Anterior cingulate cortex (tissue), 58 donors: ENCODE measurements at places on chromosomes 12 and 14.

DNA sequence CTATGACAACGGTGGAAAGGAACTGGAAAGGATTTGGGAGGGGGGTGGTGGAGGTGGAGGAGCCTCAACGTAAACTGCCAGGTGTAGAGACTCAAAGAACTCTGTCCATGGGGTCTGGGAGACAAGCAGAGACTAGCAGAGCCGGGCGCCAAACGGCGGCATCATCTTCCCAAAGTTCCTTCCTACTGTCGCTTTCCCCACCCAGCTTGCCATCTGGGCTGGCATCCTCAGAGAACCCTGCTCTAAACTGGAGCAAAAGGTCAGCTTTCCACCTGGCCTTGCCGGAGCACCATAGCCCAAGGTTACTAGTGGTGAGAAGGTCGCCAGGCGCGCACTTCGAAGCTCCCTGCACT lies 4.0 kb upstream of the IRF2BPL start:
- no peak for DNase-seq

DNA sequence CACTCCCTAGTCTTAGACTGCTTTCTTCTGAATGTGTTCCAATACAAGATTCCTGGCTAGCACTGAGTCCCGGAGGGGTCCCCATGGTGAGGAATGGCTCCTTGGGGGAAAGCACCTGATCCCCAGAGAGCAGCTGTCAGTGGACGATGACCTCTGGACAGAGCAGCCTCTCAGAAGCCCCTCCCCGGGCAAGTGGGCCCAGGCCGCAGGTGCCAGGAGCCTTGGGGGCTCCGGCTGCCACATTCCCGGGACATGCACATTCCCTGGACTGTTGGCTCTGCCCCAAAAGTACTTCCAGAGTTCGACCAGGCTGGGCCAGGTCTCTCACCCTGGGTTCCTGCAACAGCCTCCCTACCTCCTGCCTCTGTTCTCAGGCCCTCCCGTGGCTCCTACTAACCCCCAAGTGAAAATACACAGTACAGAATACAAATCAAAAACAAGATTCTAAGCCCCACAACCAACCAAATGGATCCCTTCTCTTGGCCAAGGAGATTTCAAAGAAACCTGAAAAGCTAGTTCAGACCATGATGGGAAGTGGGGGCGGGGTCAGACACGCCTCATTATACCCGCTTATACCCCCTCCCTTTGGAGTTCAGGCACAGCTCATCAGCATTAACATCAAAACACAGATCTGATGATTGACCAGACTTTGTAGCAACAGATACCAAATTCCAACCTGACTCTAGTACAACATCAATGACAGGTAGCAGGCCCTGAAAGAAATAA lies 23.3 kb upstream of the BTBD6 start:
- DNase-seq: no peak

- no peak for DNase-seq
Measured at GRCh38 chr12:130803702-130804101, 35.3 kb downstream of the STX2 start.

GRCh38 chr12:56222531-56222895 lies 791 bp upstream of the RNF41 start:
- DNase-seq: no peak

DNA sequence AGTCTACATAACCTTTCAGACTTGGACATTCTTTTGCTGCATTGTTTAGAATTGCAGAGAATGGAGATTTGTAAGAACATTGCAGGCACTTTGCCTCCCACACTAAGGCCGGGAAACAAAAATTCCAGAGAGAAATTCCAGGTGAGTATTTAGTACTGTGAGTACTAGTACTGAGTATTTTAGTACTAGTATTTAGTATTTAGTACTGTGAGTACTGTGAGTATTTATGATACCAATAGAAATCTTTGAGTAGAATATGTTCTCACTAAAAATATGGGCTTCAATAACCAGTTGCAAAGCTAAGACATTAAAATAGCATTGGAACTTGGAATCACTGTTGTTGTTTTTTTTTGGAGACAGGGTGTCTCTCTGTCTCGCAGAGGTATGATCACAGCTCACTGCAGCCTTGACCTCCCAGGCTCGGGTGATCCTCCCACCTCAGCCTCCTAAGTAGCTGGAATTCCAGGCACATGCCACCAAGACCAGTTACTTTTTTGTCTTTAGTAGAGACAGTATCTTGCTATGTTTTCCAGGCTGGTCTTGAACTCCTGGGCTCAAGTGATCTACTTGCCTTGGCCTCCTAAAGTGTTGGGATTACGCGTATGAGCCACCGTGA lies 5.3 kb upstream of the HAUS4 start:
- no peak for DNase-seq

DNA sequence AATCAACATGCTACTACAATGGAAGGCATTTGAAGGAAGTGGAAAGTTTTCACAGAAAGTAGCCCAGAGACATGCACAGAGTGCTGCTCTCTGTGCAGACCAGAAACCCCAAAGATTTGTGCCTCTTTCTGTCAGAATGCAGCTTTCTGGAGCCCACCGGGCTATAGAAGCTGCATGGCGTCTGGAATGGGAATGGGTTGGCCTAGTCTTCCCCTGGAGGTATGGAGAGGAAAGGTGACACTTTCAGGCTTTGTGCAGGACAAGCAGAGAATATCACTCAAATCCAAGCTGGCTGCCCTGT lies 21.3 kb upstream of the ZFP36L1 start:
- DNase-seq: no peak

DNA sequence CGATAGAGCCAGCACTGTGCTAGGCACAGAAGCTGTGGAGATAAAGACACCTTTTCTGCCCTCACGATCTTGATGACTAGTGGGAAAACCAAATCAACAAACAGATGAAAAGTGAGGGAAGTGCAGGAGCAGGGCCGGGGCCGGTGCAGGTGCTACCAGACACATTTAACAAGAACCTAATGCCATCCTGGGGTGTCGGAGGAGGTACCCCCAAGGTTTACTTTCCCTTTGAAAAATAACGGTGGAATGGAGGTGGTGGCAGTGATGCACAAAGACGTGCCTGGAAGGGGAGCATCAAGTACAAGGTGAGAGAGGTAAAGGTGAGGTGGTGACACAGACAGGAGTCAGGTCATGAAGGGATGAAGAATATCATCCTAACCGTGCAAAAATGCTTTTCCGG lies 22.1 kb downstream of the SLC6A13 start:
- DNase-seq: no peak

- DNase-seq: peak; percentile 74
Measured at GRCh38 chr12:13278249-13278787, 81.8 kb downstream of the EMP1 start.

DNA sequence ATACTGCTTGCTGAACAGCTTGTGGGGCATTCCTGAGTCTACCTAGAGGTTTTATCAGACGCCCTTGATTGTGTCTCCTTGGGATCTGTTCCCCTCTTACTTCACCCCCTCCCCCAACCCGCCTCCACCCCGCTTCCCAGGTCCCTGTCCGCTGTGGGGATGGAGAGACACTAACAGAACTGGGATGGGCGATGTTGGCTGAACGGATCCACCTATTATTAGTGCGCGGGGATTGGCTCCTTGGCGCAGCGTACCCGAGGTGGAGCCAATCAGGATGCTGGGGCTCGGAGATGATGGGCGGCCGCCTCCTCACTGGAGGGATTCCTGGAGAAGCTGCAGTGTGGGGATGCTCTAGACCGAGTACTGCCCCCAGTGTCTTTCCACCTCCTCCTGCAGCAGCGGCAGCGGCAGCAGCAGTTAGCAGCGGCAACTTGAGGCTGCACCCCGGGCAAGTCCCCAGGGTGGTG lies at the start of gene SYT1:
Gene SYT1 (plus strand): TSS at position 372 of the 467 bp plus-strand sequence.
- DNase-seq: peak; percentile 77

DNA sequence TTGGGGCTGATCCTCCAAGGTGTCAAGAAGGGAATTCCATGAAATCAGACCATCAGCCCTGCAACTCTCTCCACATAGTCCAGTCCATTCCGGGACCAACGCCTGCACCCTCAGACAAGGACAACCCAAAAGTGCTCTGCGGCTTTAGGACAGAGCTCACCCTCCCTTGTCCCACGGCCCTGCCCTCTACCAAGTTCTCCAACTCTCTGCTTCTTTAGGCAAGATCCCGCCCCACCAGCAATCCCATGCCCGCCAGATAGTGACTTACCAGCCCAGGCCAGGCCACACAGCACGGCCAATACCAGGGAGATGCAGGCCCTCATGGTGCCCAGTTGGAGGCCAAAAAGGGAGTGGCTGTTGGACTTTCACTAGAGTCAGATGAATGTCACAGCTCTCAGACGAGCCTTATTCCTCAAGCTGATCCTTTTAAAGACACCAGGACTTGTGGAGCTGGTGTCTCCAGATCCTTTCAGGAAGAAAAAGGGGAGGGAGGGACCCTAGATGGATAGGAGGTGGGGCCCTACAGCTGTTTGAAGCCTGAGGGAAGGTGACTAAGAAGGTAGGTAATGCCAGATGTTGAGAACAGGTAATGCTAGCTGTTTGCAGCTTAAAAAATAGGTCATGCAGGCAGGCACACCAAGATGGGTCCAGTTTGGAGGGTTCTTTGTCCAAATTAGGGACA lies at the start of gene ENDOU:
Gene ENDOU (minus strand): TSS at position 400 of the 682 bp plus-strand sequence. CDS start 77 bp downstream, at position 323.
- DNase-seq: no peak

- no peak for DNase-seq
Measured at GRCh38 chr12:111425655-111426054, 19.9 kb downstream of the SH2B3 start.

DNA sequence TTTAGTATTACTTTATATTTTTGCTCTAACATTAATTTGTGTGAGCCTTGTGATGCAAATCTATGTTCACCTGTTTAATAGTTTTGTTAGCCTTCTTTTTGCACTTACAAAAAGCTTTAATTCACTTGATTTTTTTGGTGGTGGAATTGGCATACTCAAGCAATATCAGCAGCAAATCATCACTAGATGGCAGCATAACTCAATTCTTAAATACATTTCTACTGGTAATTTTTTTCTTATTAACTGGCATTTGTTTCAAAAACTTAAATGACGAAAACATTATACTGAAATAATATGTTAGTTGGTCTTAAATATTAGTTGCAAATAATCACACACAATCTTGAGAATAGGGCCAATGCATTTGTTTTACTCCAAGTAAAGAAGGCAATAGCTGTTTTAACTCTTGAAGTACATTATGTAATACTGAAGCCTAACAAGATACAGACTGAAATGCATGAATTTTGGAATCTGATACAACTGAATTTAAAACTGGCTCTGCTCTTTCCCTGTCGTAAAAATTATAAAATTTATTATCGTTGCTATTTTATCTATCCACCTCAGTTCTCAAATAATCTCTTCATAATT lies 151.5 kb downstream of the ATXN7L3B start:
- DNase-seq: no peak

DNA sequence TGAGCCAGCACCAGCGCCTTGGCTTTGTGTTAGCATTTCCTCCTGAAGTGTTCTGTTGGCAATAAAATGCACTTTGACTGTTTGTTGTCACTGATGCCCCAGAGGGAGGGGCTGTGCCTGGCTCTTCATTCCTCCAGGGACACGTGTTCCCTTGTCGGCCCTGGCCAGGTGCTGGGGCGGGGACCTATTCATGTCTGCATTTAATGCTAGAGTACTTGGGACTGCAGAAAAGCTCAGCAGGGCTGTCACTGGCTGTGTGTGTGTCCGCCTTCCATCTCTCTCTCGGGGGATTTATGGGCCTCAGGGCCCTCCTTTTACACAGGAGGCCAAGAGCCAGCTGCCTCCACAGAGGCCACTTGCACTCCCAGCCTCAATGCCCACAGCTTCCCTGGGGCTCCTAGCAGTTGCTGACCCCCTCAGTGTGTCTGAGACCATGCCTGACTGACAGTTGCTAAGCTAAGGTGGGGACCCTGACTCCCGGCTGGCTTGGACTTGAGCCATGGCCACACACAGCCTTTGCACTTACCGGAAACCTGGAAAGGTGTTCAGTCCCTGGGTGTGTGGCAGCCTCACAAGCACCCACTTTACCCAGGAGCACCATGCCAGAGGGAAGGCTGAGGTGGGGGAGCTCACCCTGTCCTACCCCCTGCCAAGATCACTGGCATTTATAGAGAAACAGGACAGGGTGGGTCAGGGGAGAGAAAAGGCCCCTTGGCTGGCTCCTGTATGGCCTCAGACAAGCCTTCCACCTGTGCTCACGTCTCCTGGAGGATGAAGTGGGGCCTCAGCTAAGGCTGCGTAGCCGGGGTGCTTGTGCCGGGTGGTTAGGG lies 27.8 kb downstream of the HIP1R start:
- DNase-seq: no peak

DNA sequence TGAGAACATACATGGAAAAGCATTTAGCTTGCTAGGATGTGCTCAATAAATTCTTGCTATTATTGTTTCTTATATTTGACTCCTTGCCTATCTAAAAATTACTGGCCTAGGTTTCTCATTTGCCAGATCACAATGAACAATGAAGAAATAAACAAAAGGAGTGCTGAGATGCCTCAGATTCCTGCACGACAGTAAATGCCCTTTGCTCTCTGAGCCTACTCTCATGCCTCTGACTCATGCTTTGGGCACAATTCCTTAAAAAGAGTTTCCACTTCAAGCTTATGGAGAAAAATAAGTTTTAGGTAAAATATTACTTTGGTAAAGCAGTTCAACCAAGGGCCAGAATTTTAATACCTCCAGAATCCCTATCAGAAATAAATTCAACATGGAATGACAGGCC lies 30.9 kb downstream of the GRIN2B start:
- no peak for DNase-seq

DNA sequence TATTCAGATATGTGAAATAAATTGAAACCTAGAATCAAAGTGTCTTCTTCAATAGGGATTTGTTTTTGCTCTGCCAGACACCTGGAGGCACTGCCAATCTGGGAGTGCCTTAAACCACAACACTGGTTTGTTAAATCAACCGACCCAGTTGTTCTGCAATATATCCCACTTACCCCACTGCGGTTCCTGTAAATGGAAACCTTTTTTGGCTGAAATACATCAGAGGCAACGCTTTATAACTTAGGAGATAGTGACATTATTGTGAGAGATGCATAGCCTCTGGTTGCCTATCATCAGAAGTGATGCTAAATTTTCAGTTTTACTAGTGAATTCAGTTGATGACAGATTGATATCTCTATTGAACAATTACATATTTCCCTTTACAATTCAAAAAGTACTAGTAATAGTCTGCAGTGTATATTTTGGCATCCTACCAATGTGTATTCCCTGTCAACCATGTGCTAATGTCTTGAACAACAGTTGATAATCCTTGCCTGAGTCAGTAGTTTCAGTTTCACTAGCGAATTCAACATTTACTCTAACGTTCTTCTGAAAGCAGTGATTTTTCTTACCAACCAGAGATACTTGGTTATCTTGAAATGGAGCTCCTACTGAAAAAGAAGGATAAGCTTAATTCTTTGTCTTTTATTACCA lies 30.5 kb downstream of the PPP2R5C start:
- no peak for DNase-seq

- DNase-seq: no peak
Measured at GRCh38 chr12:39440101-39440500, 2.8 kb downstream of the KIF21A start.

GRCh38 chr14:23347406-23348296 lies 5.0 kb downstream of the SLC22A17 start:
- DNase-seq: no peak

GRCh38 chr14:99569725-99570543 lies 34.1 kb downstream of the CCDC85C start:
- no peak for DNase-seq
